NCI-H1092 treated with DMSO at 0.1 percent for 48 hours (cell line): ENCODE measurements at places on chromosomes 4 and X.

GRCh38 chrX:136856050-136856449 is 24.5 kb downstream of the RBMX start:
- DNase-seq, result no peak

DNA sequence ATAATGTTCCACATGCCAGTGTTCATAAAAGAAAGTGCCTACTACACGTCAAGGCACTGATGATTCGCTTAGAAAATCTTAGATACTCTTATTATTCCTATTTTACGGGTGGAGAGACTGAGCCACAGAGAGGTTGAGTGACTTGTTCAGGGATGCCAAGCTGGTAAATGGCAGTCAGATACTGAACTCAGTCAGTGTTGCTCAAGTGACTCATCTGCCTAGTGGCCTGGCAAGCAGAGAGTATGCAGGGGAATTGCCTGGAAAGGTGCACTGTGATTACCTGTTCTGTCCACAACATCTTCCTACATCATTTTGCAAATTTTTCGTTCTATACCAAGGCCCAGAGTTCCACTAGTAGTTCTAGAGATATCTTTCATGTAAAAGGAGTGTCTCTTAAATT is 68.4 kb downstream of the RAPGEF2 start:
- no peak for DNase-seq

DNA sequence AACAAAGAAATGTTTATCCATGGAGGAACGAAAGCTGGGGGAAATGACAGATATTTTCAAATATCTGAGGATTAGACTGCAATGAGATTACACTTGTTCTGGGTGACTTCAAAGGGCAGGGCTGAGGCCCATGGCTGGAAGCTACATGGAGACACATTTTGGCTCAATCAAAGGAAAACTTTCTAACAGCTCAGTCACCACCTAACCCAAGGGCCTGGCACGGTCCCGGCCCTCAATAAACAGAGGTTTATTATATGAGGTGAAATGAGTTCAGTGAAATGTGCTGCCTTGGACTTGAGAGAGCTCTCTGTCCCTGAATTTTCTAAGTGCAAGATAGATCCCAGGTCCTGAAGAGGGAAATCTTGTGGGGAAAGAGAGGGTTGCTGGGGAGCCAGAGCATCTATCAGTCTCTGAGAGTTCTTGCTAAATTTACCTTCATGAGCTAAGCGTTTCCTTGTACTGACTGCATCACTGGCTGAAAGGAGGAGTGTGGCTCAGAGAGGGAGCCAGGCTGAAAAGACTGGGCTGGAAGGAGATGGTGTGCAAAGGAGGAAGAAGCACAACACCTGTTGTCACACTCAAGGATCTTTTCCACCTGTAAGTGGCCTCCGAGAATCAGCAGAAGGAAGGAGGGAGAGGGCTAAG is 2.0 kb upstream of the RIPPLY1 start:
- DNase-seq, result no peak

DNA sequence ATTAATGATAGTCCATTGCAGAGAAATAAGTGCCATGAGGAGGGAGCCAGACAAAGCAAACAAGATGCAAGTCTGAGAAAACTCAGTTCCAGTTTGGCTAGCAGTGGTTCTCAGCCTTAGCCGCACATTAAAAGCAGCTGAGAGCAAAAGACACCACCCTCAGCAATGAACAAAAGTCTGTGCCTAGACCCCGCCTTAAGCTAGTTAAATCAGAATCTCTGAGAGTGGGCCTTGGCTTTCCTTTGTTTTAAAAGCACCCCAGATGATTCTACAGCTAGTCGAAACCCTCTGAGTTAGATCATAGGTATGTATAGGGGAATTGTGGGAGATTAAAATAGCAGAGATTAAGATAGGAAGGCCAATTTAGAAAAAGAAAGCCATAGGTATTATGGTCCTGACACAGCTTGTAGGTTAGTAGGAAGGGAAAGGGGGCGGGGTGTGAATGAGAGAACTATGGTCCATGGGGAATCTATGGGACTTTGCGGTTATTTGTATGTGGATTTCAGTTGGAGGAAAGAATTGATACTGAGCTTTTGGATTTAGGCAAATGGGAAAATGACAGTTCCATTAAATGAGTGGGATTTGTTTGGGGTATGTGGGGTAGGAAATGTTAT is 12.0 kb downstream of the SPRY1 start:
- DNase-seq, result no peak

DNA sequence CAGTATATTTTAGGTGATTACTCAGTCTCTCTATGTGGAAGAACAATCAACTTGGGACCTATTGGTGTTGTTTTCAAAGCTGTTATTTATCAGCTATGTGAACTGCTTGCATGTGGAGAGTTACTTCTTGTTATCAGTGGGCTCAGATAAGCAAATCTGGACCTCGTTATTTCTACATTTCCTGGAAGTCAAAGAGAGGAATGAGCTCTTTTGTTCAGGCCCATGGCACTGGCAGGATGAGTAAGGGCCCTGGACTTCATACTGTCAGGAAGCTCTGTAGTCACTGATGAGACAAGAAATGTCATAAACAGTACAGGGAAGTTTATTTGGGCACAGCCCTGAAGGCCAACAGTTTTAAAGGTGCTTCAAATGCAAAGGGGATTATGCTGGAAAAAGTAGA is 760.6 kb upstream of the EPHA5 start:
- DNase-seq, result no peak

- DNase-seq, result no peak
Measured at GRCh38 chrX:119647089-119647488, 40.9 kb upstream of the NKRF start.

DNA sequence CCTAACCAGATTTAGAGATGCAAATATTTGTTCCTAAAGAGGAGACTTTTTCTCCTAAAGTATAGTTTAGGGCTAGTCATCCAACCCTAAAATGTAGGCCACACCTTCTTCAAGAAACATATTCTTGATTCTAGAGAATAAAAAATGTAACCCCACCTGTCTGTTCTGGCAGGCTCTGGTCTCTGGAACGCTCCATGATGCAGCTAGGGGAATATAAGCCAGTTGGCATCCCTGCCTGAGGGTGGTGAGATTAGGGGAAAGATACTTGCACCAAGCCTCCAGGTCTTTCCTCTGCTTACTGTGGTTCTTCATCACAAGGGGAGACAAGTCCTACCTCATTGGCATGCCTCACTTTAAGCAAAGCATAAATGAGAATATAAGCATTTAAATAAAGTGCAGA is 21.2 kb upstream of the TBC1D9 start:
- DNase-seq, result no peak
